ENCODE measurements at places on chromosomes 1 and 21. TPM values are rescaled to one million over a fixed set of nuclear protein-coding genes. Genes with fewer than 3 reads are reported as not detected.
A peak's percentile ranks its signal among the peaks of the same experiment; 100 is the strongest.

DNA sequence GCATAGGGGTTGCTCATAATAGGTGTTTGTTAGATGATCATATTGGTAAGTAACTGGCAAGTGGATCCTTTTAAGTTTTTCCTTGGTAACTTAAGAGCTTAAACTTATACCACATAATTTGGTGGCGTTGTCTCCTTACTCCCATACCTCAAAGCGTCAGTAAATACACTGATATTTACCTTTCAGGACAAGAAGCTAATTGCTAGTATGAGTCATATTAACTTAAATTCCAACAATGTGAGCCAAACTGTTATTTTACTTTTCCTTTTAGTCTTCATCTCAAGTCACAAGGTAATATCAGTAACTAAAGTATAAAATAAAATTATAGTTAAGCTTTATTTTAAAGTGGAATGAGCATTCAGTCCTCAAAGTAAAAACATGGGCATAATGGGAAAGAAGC, 9.0 kb upstream of the SH3GLB1 start:
- no peak for DNase-seq

- peak; percentile 8 for DNase-seq
Observed at GRCh38 chr1:227779021-227779441, 36.4 kb upstream of the PRSS38 start.

GRCh38 chr1:19605967-19606366, 38.1 kb upstream of the NBL1 start:
- DNase-seq: no peak

- DNase-seq: no peak
Observed at GRCh38 chr1:21069549-21069948, 107.1 kb downstream of the EIF4G3 start.

GRCh38 chr1:155177192-155177917, 3.7 kb downstream of the TRIM46 start:
- no peak for DNase-seq

- no peak for DNase-seq
Observed at GRCh38 chr21:38820471-38821239, 14.9 kb downstream of the ETS2 start.

GRCh38 chr1:243723458-243724043, 126.5 kb downstream of the AKT3 start:
- DNase-seq: no peak

DNA sequence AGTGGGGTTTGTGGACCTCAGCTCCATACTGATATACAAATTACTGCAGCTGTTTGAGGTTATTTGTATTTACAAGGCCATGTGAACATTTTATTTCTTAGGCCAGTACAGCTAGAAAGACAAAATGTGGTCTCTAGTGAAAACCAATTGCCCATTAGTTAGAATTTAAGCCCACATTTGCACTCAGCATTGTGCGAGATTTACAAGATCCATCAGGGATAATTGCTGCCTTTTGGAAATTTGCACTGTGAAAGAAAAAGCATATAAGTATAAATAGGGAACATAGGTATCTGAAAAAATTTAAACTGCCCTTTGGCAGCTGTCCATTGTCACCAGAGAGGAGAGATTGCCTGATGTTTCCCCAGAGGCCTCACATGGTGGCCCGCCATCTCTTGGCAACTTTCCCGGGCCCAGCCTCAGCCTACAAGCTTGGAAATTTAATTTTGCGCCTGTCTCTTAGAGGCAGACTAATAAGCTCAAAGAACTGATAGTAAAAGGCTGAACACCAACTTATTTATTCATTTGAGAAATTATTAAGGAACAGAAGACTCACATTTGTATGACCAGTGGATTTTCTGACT, 120.7 kb downstream of the MAP3K21 start:
- DNase-seq: no peak

- DNase-seq: no peak
Observed at GRCh38 chr1:147444381-147444780, 96.9 kb upstream of the BCL9 start.

GRCh38 chr1:46134660-46135331, 2.4 kb upstream of the PIK3R3 start:
- DNase-seq: no peak

- DNase-seq: no peak
Observed at GRCh38 chr1:223486932-223487886, 94.0 kb downstream of the CCDC185 start.

GRCh38 chr21:42679319-42680057, 26.1 kb downstream of the PDE9A start:
- DNase-seq: peak; percentile 48

GRCh38 chr21:16419188-16419921, 689.6 kb downstream of the USP25 start:
- no peak for DNase-seq

DNA sequence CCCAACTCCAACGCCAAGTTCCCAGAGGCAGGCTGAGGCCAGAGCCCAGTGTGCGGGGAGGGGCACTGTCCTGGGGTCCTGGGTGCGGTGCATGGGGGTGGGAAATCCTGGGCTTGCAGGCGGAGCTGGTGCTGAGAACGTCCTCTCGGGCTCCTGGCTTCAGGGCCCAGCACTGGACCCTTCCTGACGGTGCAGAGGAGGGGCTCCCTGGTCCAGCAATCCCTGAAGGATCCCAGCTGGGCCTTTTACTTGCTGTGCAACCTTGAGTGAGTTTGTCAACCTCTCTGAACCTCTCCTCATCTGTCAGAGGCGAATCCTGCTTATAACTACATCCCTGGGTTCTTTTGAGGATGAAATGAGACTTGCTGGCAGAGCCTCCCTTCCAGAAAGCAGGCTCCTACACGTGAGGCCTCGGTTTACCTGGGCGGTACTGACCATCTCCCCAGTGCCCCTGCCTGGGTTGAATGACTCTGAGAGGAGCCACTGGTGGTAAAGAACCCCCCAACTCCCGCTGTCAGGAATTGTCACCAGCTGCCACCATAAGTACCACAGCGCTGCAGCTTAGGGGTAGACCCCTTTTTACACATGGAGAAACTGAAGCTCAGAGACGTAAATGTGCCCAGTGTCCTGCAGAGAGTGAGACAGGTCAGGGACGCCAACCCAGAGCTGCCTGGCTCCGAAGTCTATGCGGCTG, 77.3 kb downstream of the DHRS3 start:
- DNase-seq: no peak

- no peak for DNase-seq
Observed at GRCh38 chr1:15210651-15211375, 36.2 kb upstream of the FHAD1 start.

- no peak for DNase-seq
Observed at GRCh38 chr1:4166713-4167112, 266.6 kb upstream of the C1orf174 start.

DNA sequence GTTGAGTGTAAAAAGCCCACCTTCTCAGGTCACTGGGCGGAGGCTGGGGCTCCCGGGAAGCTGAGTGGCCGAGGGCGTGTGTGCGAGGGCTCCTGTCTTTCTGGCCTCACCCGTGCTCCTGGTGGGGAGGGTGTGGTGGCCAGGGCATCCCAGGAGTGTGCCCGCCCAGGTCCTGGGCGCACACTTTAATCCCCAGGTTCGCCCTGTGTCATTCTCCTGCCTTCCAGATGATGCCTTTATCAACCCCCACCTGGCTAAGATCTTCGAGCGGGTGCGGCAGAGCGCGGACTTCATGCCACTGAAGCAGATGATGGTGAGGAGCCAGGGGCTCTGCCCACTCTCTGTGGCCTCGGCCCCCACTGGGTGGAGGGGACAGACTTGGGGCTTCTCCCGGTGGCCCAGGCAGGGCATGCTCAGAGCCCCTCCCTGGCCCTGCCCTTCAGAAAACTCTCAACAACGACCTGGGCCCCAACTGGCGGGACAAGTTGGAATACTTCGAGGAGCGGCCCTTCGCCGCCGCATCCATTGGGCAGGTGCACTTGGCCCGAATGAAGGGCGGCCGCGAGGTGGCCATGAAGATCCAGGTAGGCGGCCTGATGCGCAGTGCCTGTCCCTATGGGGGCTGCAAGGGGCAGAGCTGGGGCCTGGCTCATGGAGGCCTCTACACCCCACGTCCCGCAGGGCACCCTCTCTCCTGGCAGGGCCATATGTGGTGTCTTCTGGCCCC, 42.5 kb downstream of the COQ8A start:
- no peak for DNase-seq

DNA sequence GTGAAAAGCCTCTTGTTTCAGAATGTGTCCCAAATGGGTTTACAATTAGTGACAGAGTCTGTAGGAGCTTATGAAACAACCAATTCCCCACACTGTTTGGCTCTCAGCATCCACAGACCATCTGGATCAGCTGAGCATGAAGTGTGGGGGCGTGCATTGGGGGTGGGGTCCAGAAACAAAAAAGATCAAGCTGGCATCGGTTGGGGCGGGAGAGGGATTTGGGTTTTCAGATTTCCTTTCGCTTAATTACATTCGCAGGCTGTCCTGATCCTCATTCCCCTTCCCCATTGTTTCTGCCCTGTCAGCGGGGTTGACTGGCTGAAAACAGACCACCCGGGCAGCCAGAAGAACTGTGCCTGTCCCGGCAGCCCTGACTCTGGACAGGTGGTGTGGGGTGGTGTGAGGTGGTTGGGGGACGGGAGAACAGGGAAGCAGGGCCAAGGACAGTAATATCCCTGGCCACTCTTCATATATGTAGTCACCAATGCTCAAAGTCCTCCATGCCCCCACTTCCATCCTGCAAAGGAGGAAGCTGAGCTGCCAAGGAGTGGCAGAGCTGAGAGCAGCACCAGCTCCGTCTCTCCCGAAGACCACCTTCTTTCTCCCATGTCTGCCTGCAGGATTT, 92.0 kb downstream of the IER5 start:
- peak; percentile 31 for DNase-seq

- DNase-seq: no peak
Observed at GRCh38 chr1:46725736-46726108, 6.8 kb upstream of the EFCAB14 start.

DNA sequence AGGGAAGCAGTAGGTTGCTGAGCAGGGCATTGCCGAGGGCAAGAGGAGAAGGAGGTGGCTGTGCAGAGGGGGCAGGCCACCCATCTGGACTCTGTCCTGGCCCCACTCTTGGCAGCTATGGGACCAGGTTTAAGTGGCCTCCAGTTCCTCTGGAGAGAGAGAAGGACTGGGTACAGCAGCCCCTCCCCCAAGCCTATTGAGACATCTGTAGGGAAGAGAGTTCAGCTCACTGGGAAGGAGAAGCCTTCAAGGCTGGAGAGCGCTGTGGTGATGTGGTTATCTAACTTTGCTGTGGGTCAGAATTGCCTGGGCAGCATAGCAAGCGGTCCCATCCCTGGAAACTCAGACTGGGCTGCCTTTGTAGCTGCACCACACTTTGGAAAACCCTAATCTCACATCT, 93.9 kb downstream of the KCNJ15 start:
- DNase-seq: no peak

Gene ZFP69B
- total RNA-seq: 6.8 TPM

Gene S100A8
- 1.4 TPM for total RNA-seq

Gene MATN1
- total RNA-seq: 0.24 TPM

Gene TAS1R3
- 0.21 TPM for total RNA-seq

Gene NBPF9
- 2.5 TPM for total RNA-seq

Gene KCNE2
- 0.44 TPM for total RNA-seq

Gene ST6GALNAC3
- total RNA-seq: 11.9 TPM
